ENCODE measurements at places on chromosomes 2 and 18.

DNA sequence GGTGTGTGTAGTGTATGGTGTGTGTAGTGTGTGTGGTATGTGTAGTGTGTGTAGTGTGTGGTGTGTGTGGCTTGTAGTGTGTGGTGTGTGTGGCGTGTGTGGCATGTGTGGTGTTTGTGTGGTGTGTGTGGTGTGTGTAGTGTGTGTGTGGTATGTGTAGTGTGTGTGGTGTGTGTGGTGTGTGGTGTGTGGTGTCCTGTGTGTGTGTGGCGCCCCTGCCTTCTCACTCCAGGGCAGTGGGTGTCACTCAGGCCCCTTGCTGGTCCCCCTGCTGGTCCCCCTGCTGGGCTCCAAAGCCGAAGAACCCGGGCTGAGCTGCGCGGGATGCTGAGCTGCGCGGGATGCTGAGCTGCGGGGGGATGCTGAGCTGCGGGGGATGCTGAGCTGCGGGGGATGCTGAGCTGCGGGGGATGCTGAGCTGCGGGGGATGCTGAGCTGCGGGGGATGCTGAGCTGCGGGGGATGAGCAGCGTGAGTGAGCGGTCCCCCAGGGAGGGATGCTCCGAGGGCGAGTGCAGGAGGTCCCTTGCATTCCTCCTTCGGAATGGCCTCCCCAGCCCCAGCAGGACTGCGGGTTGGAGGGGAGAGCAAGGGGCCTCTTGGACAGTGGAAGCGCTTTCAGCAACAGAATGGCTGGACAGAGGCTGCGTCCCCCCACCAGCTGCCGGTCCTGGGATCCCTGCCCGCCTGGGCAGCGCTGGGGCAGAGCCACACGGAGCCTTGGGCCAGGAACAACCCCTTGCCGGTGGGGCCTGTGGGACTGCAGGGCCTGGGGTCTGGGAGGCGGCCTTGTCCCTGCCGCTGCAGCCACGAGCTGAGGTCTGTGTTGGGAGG, 3.4 kb upstream of the RTP5 start:
- no peak for DNase-seq

DNA sequence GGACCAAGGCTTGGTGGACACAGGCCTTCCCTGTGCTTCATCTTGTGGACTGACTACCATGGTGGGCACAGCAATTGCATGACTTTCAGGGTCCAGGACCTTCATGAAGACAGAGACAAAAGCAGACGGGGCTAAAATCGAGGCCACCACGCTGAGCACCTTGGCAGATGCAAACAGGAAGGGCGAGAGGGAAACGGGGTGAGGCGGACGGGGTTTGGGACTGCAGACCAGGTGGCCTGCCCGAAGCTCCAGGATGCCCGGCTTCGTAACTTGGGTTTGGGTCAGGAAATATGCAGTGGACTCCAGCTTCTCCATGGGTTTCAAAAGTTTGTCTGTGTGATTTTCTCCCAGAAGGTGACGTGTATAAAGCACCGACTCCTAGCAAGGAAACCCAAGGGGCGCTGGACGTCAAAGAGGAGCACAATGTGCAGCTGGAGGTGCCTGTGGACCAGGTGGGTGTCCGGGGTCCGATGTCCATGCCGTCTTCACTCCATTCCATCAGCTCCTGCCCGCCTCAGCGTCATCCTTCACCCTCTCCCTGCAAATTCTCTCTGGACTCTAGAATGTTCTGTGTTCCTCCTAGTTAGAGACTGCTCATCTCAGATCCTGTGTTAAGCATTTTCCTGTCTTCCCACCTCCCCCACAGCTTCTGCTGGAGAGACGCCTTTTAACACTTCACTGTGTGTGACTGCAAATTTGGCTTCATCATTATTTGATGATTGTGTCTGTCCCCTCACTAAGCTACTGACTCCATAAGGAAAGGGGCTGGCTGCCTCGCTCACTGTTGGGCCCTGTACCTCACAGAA, 65.8 kb downstream of the DCDC2C start:
- no peak for DNase-seq

- no peak for DNase-seq
Measured at GRCh38 chr2:20104900-20105545, 53.6 kb upstream of the LAPTM4A start.

DNA sequence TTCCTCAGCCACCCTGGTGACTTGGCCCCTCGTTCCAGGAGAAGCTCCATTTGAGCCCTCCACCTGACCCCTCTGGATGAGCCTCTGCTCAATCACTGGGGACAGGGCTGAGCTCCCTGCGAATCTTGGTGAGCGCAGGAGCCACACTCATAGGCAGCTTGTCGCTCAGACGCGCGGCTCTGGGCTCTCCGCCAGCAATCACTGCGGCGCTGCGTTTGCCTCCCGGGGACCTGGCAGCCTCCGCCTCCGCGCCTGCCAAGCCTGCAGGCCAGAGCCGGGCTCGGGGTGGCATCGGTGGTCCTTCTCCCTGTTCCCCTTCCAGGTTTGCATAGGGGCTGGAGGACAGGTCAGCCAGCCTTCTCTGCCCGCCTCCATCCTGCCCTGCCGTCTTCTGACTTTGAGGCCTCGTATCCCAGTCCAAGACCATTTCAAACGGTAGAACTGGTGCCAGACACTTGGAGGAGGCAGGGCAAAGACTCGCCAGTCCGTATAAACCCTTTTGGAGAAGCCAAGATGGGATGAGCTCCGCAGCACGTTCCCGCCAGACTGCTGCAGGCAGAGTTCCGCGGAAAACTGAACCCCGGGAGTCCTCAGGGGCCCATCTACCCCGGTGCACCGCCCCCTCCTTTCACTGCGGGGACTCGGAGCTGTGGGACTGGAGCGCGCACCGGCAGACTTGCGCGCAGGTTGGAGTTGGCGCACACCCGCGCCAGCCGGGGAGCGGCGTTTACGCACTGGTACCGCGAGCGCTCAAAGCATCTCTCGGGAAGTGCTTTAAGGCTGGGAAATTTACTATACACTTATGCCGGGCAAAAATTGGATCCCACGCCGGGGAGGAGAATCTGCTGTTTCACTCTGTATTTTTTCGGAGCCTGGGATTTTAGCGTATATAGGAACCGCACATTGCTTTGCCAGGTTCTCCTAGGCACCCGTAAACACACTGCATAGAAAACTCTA, 1.1 kb upstream of the TACR1 start:
- peak; percentile 26 for DNase-seq

DNA sequence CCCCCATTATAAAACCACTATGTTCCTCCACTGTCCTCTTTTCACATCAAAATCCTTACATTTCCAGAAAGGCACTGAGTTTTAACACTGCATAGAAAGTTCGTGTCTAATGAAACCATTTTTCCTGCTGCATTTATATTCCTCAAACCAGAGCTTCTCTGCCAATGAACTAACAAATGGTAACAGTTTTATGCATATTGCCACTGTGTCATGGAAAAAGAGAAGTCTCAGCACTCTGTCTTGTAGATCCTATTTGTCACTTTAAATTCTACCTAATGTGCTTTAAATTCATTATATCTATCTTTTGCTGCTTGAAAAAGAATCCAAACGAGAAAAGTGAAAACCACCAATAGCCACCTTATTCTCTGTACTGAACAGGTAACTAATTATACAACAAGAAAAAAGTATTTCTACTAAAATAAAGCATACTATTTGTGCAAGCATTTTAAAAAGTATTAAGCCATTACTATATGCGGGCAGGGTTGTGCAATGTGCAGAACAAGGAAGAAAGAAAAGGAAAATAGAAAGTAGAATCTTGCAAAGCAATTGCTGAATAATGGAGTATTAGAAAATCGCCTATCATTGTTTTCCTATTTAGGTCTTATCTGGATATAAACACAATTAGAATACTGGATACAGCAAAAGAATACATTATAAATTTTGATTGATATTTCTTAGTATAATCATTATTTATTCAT, 328.9 kb downstream of the ZEB2 start:
- no peak for DNase-seq

GRCh38 chr18:9715978-9716774, 8.1 kb downstream of the RAB31 start:
- DNase-seq: no peak

DNA sequence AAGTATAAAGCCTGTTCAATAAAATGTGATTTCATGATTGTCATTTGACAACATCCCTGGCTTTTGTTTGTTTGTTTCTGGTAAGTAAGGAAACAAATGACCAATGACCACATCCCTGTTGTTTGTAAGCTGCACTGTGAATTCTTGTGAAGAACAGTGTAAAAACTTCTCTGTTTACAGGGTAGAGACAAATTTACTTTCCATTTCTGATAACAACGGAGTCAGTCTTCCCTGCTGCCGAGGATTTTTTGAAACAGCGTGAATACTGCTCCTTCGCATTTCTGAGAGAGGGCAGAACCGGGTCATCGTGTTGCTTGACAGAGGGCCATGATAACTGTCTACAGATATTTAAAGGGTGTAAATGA, 38.4 kb upstream of the CTAGE1 start:
- no peak for DNase-seq

DNA sequence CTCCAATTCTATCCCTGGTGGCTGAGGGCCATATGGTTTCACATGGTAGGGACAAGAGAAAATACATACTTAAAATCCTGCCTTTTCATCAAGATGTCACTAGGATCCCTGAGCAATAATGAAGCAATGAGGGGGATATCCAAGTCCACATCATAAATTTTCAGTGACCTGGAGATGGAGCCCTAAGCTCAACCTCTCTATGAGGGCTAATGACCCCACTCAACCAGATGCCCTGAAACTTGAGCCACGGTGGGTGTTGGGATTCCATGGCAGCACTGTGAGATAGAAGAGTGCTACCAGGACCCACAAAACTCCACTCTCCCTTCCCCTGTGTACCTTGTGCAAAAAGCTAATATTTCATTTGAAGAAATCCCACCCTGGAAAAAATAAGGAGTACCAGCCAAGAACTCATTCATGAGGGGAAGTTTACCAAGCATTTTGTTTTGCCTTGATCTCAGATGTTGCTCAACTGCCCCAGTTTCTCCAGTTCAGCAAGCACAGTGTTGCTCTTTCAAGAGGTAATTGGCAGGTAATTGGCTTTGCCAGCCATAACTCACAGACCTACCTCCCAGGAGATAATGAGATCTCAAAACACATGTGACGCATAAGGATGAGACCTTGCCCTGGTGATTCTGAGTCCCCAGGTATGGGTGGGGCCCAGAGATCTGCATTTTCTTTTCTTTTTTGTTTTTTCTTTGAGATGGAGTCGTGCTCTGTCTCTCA, 51.0 kb upstream of the TTC39C start:
- DNase-seq: no peak

DNA sequence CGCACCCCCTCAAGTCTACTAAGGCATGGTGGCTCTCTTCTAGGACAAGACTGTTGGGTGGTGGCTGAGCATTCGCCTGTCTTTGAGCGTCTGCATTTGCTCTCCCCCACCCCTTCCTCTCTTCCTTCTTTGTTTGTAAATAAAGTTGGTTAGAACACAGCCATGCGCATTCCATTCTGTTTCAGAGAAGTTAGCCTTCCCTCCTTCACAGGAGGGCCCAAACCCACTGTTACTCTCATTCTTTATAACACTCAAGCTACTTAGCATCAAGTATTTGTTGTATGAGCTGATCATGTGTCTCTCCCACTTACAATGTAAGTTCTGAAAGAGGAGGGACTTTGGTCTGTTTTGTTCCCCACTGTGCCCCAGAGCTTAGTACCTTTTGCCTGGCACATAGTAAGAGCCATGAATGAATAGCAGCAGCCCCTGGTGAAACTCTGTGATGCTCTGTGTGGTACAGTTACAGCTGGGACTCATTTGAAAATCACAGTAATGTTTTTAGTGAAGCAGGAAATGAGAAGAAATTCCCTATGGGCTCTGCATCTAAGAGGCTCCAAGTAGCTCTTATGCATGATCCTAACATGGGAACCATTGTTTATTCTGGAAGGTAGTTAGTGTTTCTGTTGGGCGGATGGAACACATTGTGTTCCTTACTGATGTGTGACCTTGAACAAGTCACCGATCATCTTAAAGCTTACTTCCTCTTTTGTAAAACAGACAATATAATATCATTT, 7.7 kb downstream of the MGAT5 start:
- DNase-seq: no peak

GRCh38 chr2:153476816-153477635, 1.5 kb downstream of the RPRM start:
- peak; percentile 40 for DNase-seq

- DNase-seq: no peak
Measured at GRCh38 chr18:59228351-59228750, 8.4 kb downstream of the GRP start.

GRCh38 chr18:10936176-10937053, 213.0 kb downstream of the PIEZO2 start:
- no peak for DNase-seq

DNA sequence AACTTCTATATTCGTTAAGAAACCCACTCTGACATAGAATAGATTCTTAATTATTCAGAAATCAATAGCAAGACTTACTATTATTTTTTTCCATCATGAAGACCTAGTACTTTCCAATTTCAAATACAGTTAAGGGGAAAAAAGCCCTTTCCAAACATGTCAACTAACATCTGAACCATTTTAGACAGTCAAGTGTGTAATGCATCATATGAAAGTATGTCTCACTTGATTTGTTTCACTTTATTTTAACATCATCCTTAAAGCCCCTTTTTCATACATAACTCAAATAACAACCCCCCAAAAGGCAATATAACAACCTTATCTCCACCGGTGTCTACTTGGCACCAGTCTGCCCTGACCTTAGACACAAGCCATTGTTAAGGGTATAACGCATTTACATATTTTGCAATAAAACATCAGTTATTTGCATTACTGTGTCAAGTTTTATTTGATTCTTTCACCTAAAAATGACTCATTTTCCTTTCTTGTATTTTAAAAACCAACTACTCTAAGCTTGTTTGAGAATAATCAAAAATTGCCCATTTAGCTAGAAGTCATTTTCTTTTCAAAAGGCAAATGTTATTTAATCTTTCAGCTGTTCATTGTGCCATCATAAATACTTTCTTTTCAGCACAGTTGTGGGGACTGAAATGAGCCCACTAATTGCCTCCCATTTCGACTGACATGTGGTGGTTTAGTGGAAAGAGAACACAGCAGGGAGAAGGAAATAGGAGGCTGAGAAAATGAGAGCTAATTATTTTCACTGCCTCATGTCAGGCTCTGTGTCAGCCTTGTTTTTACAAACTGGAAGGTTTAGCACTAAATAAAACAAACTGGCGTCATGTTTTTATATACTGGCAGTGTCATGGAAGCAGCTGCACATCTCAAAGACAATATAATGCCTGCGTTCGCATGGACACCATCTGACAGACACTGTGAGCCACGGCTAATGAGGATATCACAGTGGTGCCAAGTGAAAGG, 104.7 kb upstream of the CDCA7 start:
- peak; percentile 61 for DNase-seq

DNA sequence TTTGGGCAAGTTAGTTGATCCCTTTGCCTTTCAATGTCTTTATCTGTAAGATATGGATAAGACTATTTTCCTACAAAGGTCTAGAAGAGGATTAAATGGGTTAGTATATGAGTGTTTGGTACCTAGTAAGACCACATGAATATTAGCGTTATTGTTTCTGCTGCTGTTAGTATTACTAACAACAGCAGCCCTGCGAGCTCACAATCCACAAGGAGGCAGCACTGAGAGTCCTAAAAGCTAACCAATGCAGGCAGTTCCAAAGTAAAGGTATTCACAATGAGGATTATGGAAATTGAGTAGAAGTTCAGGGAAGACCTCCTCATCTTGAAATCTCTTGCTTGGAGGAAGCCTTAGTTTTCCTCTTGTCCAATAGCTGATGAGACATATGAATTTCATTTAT, 248.9 kb downstream of the TDRD15 start:
- DNase-seq: no peak
